Liver (tissue), 10 donors: ENCODE measurements at places on chromosomes 12 and 14.
A peak's percentile ranks its signal among the peaks of the same experiment; 100 is the strongest.

- no peaks in the 10 kb centered on the region for H3K36me3 ChIP-seq
- H3K4me3 ChIP-seq: no peak overlapping the region
- H3K4me1 ChIP-seq: no peaks in the 10 kb centered on the region
- no peaks in the 10 kb centered on the region for H3K27me3 ChIP-seq
- H3K27ac ChIP-seq: no peak overlapping the region
Measured at GRCh38 chr14:78142998-78143397, 27.2 kb upstream of the NRXN3 start.

GRCh38 chr12:6873094-6874014 is at the start of gene SPSB2:
TSS of gene SPSB2 (minus strand) at chr12:6873303. CDS start at chr12:6872901, 402 bp downstream.
- peak within 1 kb of the TSS; percentile 76 for H3K4me3 ChIP-seq
- peak; percentile 99 for DNase-seq
- peak within 1 kb of the TSS; percentile 75 for H3K27ac ChIP-seq
- H3K4me1 ChIP-seq: peaks cover 44% of the 10 kb centered on the region

GRCh38 chr14:30054201-30054600 is 126.6 kb upstream of the PRKD1 start:
- H3K36me3 ChIP-seq: no peaks in the 10 kb centered on the region
- H3K27ac ChIP-seq: no peak overlapping the region
- H3K4me3 ChIP-seq: no peak overlapping the region
- no peaks in the 10 kb centered on the region for H3K27me3 ChIP-seq
- H3K4me1 ChIP-seq: no peaks in the 10 kb centered on the region

DNA sequence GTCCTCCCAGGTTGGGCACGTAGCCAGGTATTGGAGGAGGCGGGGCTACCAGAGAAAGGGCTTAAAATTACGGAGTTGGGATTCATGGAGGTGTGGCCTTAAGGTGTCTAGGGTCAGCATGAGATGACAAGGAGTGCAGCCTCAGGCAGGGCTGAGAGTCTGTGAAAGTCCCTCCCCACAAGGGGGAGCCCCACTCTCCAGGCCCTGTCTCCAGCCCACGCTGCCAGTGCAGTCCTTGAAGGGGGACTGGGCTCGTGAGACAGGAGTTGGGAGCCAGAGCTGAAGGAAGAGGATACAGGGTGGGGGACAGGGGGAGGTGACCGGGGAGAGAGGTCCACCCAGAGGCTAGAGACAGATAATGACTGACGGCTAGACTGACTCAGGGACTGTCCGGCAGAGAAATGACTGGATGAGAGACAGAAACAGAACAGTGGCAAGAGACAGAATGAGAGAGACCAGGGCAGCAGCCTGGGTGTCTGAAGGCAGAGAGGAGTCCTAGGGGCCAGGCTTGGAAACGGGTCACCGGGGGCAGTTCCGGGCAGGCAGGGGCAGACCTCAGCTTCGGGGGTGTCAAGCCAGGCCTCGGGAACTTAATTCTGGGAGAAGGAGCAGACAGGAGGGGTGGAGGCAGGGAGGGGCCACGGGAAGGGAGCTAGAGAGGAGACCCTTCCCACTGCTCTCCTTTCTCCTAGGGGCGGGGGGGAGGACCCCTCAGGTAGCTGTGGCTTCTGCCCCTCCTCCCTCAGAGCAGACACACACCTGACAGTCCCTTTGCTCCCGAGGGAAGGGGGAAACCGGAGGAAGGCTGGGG is 970 bp downstream of the CDH24 start:
- no peak overlapping the region for H3K4me3 ChIP-seq
- no peaks in the 10 kb centered on the region for H3K27me3 ChIP-seq
- DNase-seq: peak; percentile 76
- no peak overlapping the region for H3K27ac ChIP-seq
- H3K4me1 ChIP-seq: peaks cover 15% of the 10 kb centered on the region

DNA sequence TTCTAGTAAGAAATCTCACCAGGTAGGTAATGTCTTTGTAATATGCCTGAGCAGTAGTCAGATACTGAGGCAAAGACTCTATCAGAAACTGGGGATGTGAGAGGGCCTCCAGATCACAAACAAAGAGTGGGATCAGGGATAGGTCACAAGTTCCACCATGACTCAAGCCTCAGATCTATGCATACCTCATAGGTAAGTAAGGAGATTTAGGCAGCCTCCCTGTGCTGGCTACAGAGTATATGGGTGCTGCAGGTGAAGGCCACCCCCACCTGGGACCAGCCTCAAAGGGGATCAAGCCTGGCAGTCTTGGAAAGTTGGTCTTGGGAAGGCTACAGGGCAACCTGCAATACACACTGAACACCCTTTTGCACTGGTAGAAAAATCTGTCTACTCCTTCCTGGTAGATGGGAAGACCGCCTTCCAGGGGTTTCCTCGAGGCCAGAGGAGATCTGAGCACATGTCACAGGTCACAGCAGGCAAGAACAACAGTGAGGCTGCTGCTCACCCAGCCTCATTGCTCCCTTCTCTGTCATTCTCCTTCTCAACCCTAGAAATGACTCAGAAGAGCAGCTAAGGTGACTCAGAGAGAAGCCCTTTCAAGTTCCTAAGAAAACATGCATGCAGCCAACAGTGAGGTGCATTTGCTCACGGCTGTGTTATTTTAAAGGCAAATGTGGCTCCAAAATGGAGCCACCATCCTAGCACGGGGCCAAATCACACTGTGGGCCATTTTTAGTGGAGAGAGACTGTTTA is 143.4 kb upstream of the CDKN3 start:
- no peak for DNase-seq
- no peak overlapping the region for H3K27ac ChIP-seq
- no peaks in the 10 kb centered on the region for H3K27me3 ChIP-seq
- H3K4me1 ChIP-seq: no peaks in the 10 kb centered on the region
- H3K4me3 ChIP-seq: no peak overlapping the region
- no peaks in the 10 kb centered on the region for H3K36me3 ChIP-seq

DNA sequence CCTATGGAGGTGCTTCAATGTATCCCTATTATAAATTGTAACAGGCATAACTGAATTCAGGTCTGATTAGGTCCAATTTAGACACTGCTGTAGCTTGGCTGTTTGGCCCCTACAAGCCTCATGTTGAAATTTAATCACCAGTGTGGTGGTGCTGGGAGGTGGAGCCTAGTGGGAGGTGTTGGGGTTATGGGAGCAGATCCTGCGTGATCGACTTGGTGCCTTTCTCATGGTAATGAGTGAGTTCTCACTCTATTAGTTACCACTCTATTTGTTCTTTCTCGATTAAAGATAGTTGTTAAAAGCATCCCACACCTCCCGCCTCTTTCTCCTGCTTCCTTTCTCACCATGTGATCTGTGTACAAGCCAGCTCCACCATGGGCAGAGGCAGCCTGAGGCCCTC is 122.1 kb downstream of the FOXA1 start:
- no peak overlapping the region for H3K4me3 ChIP-seq
- H3K36me3 ChIP-seq: peaks cover 1% of the 10 kb centered on the region
- no peak for DNase-seq
- H3K4me1 ChIP-seq: peaks cover 6% of the 10 kb centered on the region
- no peak overlapping the region for H3K27ac ChIP-seq
